ENCODE measurements at places on chromosomes 6 and 20.

- no peak for DNase-seq
Observed at GRCh38 chr6:167831281-167831828, 4.6 kb downstream of the AFDN start.

DNA sequence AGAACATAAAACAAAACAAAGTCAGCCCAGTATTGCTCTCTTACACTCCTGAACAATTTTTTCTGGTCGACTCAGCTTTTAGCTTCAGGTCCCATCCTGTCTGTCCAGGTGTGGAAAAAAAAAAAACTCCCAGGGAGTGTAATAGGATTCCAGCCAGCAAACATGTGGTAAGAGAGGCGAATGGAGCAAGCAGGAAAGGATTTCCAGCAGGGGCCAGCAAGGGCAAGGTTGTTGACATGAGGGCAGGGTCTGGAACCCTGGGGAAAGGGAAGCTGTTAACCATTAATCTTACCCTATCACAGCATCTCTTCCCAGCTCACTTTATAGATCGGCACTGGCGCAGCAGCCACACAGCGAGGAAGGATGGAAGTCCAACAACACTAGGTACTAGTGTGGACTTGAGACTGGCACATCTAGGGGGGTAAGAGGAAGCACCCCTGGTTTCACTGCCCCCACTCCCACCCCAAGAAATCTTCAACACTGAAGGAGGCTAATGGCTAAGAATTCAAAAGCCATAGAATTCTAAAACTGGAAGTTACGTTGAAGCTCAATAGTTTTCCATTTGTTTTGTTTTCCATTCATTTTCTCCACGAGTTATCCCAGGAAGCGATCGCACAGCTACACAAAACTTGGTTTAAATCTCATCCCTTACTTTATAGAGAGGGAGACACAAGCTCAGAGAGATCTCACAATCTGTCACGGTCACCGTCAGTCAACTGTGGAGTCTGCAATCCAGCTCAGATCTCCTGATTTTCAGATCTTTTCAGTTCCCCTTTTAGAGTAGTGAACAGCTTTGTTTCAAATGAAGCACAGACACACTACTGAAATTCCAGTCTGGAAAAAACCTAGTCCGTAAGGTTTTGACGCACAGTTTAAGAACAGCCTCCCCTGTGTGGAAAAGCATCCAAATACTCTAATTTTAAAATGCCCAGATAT, 53.3 kb downstream of the SLC22A23 start:
- DNase-seq = no peak

DNA sequence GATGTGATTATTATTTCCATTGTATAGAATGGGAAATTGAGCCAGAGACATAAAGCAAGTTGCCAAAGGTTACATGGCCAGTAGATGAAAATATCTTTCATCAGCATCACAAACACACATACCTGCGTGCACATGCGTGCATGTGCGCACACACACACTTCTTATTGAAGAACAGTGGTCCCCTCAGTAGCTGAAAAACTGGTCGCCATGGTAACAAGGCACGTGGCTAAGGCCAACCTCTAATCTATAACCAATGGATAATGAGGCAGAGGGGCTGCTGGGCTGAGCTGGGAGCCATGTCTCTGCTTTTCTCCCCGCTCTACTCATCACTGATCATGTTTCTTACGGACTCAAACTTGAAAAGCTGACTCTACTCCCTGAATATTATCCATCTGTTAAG, 60.3 kb downstream of the NRSN1 start:
- DNase-seq = no peak

- DNase-seq = no peak
Observed at GRCh38 chr20:24405810-24406209, 63.6 kb upstream of the SYNDIG1 start.

DNA sequence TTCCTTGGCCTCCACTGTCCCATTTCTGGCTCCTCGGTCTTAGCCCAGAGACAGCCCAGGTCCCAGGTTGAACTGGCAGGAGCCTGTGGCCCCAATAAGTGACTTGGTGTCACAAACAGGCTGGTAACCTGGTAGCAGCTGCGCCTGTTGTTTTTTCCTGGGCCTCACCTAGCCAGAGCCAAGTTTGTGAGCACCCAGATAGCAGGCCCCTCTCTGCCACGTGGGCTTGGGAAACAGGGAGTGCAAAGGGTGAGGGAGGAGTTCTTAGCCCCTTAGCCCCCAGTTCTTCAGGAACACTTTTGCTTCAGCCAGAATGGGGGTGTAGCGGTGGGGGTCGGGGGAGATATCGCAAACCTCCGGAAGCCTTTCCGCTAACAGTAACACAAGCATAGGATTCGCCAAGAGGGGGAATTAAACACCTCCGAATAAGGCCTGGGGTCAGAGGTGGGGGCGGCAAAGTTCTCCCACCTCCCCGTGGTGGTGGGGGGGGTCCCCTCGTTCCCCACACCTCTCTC, 760 bp downstream of the C6orf132 start:
- no peak for DNase-seq

DNA sequence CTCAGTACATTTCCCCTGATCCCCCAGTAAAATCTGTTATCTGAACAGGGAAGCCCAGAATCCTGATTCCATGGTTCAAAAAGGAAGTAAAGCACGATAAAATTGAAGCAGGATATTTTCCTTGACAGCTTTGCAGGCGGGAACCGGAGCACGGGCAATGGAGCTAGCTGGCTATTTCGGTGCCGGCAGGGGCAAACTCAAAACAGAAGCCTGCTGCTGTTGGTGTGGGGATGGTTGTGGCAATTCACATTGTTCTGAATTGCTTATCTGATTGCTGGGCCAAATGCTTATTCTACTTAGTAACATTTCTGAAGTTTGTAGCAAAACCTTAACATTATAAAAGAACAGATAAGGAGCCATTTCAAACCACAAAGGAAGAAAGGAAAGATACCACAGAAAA, 172.4 kb downstream of the MMS22L start:
- DNase-seq = no peak

GRCh38 chr6:106895703-106896040, 78.9 kb downstream of the CD24 start:
- DNase-seq = no peak

- peak; percentile 40 for DNase-seq
Observed at GRCh38 chr20:19777315-19777714, 19.3 kb downstream of the RIN2 start.

GRCh38 chr6:149995971-149996370, 29.4 kb downstream of the RAET1L start:
- DNase-seq = no peak

GRCh38 chr6:150320442-150320841, 48.4 kb upstream of the IYD start:
- DNase-seq = peak; percentile 8

- DNase-seq = peak; percentile 82
Observed at GRCh38 chr6:140393665-140394540, 1019.5 kb upstream of the CITED2 start.

- peak; percentile 3 for DNase-seq
Observed at GRCh38 chr6:54847799-54848597, 1.4 kb downstream of the FAM83B start.

DNA sequence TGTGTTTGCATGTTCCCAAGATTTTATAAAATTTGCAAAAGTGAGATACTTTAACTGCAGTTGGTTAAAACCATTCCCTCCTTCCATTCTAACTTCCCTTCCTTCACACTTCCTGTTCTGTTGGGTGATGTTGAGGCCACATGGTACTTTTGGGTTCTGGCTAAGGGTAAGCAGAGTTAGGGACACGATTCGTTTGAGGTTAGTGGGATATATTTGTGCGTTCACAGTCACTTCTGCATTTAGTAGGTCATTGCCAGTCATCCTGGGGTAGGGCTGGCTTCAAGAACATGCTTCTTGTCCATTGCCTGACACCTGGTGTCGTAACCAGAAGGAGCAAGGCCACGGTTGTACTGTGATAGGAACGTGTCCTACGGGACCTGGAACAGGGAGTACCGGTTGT, 340.1 kb downstream of the ZFAND3 start:
- DNase-seq = no peak

DNA sequence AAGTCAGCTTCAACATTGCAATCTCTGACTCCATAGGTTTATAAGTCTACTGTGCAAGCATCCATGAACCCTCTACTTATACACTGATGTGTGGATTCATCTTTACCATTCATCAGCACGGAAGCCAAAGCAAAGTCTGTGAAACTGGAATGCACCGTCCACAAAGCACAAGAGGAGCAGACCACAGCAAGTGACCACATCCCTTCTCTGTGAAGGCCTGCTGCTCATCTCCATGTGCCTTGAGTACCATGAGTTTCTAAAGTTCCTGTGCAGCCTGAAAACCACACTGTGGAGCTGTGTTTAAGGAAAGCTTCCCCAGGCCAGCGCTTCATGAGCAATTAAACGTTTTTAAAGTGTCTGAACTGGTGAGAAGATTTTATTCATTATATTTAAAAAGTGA, 20.0 kb downstream of the GABRR1 start:
- DNase-seq = no peak

DNA sequence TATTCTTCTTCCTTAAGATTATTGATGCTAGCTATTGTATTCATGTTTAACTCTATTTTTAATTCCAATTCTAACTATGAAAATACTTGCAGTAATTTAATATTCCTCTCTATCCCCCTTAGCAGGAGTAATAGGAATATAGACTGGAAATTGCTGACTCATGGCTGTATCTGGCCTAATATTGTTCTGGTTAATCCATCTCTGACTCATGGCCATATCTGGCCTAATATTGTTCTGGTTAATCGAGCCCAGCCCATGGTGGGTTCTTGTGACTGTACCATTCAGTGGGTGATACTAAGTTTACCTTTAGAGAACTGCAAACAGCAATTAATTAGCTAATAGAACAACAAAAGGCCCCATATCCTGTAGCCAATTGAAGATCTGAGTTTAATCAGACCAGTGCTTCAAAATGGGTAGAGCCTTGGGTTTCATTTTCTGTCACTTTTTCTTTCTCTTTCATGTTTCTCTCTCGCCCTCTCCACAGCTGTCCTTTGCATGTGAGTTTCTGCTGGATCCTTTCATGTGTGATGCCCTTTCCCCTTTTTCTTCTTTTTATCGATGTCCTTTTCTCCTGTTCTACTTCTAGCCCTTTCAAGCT, 50.6 kb downstream of the SLC22A3 start:
- DNase-seq = no peak

DNA sequence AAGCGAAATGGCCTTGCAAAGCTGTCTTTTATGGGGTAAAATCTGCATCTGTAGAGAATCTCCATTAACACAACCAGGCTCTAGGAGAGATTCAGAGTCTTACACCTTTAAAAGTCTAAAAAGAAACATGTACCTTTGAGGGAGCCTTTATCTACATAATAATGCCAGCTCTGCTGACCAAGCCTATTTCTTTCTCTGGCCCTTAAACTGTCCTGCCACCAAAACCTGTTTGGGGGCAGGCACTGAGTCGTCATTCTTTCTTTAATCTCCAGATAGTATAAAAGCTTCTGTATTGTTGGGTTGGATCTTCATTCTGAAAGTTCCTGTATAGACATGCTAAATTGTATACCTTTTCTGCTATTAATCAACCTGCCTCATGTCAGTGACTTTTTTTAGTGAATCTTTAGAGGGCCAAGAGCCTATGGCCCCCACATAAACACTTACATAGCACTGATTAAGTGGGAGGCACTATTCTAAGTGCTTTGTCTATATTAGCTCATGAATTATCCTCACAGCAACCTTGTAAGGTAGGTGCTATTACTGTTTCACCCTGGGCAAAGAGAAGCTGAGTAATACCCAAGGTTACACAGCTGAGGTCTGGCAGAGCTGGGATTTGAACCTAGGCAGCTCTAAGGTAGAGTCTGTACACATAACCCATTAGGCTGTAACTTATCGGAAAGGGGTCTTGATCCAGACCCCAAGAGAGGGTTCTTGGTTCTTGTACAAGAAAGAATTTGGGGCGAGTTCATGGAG, 232.3 kb upstream of the DTNBP1 start:
- no peak for DNase-seq

GRCh38 chr6:63272397-63272796, 47.4 kb downstream of the LGSN start:
- DNase-seq = peak; percentile 15

- peak; percentile 19 for DNase-seq
Observed at GRCh38 chr6:13526727-13527670, 39.6 kb upstream of the GFOD1 start.

DNA sequence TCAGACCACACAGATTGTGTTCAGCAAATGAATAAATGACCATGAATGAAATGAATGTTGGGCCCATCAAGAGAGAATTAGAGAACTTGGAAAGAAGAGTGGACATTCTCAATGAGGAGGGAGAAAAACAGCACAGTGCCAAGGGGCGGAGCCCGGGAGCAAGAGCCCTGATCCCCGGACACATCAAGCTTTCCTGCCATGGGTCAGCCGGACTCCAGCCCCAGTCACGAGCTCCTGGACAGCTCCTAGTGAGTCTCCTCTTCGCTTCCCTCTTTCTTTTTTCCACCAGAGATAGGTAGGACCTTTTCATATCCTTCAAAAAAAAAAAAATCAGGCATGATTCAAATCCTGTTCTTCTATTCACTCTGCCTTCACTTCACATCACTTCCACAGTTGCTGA, 274.2 kb downstream of the NRN1 start:
- DNase-seq = no peak

DNA sequence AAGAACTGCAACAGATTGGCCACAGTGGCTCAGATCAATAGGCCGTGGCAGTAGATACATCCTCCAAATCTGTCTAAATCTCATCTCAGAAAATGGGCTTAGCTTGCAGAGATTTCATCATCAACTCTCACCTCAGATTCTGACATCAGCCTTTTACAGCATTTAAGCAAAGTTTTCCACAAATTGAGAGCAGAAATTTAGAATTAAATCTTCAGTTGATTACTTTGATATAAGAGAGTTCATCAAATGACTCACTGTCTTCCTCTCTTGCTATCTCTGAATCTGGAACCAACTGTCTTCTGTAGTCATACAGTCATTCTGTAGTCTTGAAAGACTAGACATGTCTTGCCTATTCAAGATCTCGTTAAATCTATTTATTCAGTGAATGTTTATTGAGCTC, 45.2 kb upstream of the CTAGE9 start:
- DNase-seq = peak; percentile 80

GRCh38 chr20:47143657-47144056, 212.8 kb downstream of the ZMYND8 start:
- DNase-seq = no peak

DNA sequence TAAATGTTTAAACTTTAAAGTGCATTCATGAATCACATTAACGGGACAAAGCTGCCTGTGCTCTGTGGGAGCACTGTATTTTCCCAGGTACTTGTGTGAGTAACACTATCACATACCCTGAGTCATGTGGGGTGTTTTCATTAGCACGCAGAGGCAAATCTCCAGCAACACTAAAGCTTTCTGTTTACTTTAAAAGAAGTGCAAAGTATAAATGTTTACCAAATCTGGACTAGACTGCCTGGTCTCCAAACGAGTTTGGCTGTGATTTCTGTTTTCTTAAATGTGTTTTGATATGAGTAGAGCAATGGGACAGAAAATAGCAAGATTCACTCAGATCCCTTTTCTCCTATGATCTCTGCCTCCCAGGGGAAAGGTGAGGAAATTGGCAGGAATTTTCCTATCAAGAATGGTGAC, 28.8 kb upstream of the RIPPLY2 start:
- DNase-seq = peak; percentile 3

DNA sequence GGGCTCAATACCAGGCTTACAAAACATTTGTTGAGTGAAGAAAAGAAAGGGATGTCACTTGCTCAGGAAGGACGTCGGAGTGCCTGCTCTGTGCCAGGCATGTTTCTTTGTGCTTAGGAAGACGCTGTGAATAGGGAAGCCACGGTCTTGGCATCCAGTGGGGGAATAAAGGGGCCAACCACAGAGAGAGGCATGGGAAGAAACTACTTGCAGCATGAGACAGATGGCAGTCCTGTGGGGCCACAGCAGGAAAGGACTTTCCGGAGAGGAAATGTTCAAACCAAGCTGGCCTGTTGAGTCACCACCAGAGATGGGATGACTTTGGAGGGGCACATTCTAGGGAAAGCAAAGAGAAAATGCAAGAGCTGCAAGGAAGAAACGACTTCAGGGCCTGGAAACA, 173.2 kb downstream of the CDH26 start:
- DNase-seq = no peak

Measured in EH (cell line).